Tibial artery (tissue), 4 donors: ENCODE measurements at places on chromosomes 6 and 20.

DNA sequence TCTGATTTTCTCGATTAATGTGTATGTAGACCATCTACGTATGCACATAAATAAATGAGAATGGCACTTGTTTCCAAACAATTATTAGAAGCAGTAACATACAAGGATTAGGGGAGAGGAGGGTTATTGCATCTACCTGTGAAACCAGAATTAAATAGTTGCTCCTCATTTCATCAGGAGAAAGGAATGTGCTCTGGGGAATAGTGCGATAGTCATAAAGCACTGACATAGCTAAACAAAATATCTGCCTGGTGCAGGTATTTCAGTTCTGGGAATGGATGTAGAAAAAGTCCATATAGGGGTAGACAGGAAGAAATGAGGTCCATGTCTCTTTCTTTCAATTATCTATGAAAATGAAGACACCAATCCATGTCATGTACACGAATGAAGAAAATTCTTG lies 1.6 kb upstream of the ID4 start:
- no peak for DNase-seq

GRCh38 chr6:83019741-83020140 lies 45.9 kb downstream of the UBE3D start:
- no peak for DNase-seq

GRCh38 chr20:3021327-3021726 lies 22.1 kb upstream of the GNRH2 start:
- DNase-seq = no peak

GRCh38 chr6:39841291-39841690 lies 49.1 kb downstream of the DAAM2 start:
- no peak for DNase-seq

DNA sequence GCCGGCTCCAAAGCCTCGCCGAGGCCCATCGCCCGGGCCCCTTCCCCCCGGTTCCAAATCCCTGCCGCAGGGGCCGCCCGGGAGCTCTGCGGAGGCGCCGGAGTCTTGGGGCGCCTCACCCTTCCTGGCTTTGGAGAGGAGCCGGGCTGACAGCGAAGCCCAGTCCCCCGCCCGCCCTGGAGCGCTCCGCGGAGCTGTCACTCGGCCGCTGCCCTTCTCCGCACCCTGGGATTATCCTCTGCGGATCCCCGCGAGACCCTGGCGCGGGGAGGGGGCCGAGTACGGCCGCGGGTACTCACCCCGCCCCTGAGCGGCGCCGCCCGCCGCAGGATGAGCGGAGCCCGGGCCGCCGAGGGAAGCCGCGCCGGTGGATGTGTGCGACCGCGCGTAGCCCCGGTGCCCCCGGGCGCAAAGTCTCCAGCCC lies 343 bp downstream of the SNAP91 start:
- no peak for DNase-seq

DNA sequence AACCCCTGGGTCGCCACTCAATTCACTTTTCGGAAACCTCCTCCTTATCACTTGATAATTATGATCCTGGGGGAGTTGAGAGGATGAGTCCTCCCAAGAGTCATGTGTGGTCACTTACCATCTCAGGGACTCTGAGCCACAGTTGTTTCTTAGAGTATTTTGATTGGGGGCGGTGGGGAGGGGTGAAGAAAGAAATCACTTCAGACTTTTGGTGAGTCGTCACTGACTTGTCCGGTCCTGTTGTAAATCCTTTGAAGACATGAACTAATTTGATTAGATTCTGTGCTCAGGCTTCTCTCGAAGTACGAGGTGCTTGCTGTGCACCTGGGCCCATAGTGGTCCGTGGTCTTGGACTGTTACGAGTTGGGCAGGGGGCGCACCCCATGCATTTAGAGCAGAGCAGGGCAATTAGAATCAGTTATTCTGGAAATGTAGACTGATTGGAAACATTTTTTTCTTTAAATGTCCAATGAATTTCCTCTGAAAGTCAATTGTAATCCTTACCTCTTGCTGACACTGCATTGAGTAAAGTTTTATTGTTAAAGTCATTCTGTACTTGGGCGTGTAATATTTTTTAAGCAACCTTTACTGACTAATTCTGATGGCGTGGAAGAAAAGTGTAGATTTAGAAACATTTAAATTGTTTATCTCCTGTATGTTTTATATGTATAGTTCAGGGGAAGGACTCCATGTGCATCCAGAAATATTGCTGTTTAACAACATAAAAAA lies 173.4 kb downstream of the SLC16A10 start:
- DNase-seq = no peak

- no peak for DNase-seq
Observed at GRCh38 chr20:61569825-61570224, 317.8 kb downstream of the CDH4 start.

DNA sequence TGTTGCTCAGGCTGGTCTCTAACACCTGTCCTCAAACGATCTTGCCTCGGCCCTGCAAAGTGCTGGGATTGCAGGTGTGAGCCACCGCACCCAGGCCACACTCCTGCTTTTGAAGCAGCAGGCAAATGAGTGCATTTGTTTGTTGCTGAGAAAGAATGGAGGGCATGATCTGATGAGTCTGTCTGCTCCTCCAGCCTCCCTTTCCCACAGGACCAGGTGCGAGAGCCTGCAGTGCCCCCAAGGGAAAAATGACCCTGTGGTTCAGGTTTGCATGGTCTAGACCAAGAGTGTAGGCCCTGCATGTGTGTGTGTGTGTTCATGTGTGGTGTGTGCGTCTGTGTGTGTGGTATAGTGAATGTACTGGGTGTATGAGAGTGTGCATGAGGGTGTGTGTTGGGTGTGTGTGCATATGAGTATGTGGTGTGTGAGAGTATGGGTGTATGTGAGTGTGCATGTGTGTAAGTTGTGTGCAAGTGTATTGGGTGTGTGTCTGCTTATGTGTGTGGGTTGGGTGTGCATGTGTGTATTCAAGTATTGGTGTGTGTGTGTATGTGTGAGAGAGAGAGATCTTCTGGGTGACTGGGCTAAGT lies 22.8 kb upstream of the FOXC1 start:
- DNase-seq = no peak

DNA sequence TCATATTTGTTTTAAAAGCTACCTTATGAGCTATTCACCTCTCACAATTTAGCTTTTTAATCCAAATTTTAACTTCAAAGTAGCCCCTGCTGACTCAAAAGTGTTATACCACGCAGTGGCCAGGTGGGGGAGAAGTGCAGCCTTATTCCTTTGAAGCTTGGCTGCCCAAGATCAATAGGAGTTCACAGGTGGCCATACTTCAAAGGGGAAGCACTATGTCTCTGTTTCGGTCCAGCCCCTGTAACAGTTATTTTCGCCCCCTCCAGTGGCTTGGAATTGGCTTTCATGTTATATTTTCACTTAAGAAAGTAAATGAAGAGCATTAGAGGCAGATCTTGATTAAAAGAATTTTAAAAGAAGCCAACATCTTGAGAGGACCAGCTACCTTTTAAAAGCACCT lies 608.4 kb downstream of the EPHA7 start:
- DNase-seq = no peak

- no peak for DNase-seq
Observed at GRCh38 chr6:4364172-4364571, 228.8 kb upstream of the ECI2 start.

- DNase-seq = no peak
Observed at GRCh38 chr20:16709017-16709416, 20.8 kb upstream of the SNRPB2 start.

- no peak for DNase-seq
Observed at GRCh38 chr6:39357998-39358686, 35.6 kb upstream of the KCNK16 start.

GRCh38 chr20:41174373-41174772 lies 37.0 kb downstream of the PLCG1 start:
- peak; percentile 50 for DNase-seq

GRCh38 chr6:42199106-42199981 lies 4.6 kb upstream of the GUCA1B start:
- DNase-seq = no peak

DNA sequence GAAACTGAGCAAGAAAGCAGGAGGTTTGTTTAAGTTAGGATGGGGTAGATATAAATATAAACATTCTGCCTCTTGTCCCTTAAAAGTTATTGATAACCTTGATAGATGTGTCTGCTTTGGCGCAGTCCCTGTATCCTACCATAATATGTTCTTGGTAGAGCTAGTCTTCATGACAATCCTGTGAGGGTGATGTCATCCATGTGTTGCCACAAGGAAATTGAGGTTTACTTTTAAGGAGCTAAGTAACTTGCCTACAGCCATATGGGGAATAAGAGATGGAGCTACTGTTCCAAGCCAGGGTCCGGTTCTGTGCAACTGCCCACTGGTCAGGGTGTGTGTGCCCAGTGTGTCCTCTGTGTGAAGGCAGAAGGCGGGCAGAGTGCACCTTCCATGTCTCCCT lies 78.5 kb downstream of the SSR1 start:
- no peak for DNase-seq

- DNase-seq = no peak
Observed at GRCh38 chr20:62604796-62605195, 37.5 kb upstream of the SLCO4A1 start.

GRCh38 chr20:4181956-4182945 lies 166.9 kb upstream of the RNF24 start:
- no peak for DNase-seq

DNA sequence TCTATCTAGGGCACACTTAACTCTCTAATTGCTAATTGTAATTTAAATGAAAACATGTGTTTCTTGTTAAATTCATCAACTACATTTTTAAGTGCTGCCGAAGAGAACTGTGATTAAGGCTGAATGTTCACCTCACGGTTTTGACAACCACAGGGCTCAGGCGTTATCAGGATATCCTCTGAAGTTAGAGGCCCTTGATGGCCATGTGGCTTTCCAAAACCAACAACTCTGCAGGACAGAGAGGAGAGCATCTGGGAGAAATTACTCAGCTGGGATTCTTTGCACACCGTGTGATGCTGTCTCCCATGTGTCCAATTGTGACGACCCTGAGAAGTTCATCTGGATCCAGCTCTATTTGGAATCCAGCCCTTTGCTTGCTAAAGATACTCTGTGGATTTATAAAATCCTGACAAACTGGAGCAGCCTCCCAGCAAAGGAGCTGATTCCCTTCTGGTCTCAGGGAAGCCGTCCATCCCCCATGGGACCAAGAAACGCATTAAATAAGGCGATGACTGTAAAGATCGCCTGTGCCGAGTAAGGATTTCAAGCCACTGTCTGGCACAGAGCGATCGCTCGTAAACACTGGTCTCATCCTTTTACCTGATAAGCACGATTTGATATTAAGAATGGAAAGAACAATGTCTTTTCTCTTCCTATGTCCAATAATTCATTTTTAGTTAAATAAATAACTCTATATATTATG lies 401.1 kb downstream of the CD83 start:
- DNase-seq = no peak

- no peak for DNase-seq
Observed at GRCh38 chr6:90202156-90202555, 94.5 kb downstream of the BACH2 start.

DNA sequence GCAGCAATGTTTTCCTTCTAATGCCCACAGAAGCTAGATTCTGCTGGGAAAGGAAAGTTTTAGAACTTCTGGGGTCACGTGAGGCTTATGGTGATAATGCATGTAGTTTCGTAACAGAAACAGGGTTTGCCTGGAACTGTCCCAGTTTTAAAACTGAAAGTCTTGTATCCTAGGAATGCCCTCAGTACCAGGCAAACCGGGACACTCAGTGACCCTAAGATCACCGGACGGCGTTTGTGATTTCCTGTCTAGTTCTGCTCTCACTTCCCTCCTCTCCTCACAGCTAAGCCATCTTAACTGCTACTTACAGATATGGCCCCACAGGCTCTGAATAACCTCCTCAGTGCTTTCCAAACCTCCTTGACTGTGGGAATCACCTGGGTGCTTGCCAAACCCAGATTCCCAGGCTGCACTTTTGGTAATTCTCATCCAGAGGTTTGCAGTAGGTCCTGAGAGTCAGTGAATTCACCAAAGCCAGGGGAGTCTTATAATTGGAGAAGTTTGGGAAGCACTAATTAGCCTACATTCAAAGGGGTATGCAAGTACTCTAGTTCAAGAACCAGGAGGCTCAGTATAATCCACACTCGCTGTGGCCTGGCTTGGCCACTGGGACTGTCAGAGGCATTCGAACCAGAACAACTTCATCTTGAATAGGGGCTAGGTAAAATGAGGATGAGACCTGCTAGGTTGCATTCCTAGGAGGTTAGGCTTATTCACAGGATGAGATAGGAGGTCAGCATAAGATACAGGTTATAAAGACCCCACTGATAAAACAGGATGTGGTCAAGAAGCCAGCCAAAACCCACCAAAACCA lies 231.6 kb upstream of the MYLIP start:
- DNase-seq = peak; percentile 47

DNA sequence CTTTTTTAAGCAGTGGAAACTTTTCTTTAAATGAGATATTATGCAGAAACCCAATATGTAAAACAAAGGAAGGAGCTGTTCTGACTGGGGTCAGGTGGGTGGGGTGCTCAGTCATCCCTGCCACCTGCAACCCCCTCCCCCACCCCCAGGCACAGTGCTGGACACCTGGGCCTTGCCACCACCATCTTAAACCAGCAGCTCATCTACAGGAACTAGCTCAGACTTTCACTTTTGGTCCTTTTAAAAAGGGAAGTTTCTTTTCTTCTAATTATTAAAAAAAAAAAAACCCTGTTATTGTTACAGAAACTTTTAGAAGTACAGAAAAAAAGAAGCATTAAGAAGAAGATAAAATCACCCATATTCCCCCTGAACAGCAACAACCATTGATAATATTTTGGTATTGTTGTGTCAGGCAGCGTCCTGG lies 37.1 kb downstream of the PPP1R16B start:
- DNase-seq = no peak

DNA sequence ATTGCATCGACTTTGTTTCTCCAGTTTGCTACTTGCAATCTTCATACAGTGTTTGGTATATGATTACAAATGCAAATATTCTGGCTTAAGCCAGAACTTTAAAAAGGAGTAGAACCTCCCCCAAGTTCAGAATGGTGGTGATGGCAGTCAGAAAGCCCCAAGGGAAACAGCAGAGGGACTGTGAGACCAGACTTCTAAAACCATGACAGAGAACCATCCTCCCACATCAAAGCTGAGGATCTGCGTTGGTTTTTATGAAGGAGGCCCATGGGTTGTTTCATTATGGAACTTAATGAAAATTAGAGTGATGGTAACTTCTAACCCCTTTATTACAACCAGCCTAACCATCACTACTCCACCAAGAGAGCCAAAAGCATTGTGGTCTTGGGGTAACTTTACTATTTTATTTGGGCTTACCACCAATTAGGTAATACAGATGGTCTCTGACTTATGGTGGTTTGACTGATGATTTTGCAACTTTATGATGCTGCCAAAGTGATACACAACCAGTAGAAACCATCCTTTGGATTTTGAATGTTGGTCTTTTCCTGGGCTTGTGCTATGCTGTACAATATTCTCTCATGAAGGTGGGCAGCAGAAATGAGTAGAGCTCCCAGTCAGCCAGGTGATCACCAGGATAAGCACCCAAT lies 10.9 kb upstream of the MRS2 start:
- no peak for DNase-seq

GRCh38 chr6:140713495-140713894 lies 1339.0 kb upstream of the CITED2 start:
- DNase-seq = no peak
